ENCODE measurements at places on chromosomes 3 and 15.

DNA sequence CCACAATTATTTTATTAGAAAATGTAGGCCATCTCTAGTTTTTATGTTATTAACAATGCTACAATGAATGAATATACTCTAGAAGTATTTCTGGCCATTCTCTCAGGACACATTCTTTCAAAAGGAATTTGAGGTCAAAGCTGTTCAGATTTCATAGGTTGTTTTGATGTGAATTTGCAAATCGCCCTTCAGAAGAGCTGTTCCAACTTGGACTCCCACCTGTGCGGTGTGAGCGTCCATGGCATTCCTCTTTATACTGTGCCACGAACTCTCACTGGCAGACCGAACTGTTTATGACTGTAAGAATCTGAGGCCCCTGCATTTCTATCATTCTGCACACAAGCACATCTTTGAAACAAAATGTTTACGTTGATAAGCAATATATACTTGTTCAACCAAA, 18.6 kb upstream of the SLC24A5 start:
- DNase-seq = no peak

DNA sequence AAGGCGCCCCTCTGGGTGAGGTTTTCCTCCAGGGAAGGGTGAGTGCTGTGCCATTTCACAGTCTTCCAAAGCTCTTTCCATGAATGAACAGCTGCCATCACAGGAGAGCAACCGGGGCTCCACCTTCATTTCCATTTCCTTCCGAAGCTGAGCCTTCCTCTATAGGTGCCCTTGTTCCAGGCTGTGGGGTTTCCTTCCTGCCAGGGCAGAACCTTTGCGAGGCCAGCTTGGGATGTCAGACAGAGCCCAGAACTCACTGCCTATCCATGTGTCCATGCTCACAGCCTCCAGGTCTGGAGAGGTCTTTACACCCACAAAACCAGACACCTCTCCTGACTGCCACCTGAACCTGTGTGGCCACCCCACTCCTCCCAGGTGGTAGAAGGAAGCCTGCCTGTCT, 49.2 kb downstream of the SLCO2A1 start:
- DNase-seq = no peak

DNA sequence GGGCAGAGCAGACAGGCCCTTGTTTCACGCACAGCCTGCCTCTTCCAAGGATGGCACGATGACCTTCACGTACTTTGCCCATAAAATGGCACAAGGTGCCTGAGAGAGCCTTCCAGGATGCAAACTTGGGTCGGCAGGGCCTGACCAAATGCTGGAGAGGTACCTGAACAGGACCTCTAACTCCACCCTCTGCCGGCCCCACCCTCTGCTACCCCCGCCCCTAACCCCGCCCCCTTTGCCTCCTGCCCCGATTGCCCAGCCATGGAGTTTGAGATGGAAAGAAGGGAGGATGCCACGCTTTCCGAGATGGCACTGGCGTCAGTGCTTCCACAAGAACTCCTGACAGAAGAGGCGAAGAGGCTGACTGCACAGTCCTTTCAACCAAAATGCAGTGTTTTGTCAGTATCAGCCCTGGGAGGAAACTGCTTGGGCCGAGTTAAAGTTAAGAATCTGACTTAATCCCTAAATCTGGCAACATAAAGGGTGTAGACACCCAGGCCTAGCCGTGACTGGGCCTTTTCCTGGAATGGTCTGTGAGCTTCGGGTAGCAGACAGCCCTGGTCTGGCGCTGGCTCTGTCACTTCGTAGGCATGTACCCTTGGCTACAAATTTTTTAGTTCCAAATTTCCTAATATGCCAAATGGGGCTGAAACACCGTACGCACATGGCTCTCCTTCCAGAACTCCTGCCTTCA, 230.3 kb upstream of the RGMA start:
- DNase-seq = no peak

DNA sequence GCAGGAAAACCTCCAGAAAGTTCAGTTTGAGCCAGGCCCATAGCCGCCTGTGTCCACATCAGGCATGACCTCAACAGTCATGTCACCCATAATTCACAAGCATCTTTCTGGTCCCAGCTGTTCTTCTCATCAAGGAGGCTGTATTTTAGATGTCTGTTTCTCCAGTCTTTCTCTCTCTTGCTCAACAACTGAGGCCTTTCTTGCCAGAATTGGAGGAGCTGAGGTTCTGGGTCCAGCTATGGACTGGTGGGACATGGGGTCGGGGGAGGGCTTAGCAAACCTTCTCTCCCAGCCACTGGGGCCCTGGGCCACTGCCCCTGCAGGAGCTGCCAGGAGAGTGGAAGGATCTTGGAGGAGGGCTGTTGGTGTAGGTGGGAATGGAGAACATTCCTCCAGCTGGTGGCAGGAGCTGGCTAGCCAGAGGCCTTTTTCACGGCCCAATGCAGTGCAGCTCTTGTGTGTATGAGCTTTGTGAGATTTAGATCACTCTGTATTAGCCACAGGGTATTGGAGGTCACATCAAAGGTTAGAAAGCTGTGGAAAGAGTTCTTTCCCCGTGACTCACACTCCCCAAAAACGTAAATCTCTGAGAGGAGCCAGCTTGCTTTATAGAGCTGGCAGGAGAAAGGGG, 23.5 kb downstream of the MAGEF1 start:
- no peak for DNase-seq

GRCh38 chr3:150972366-150973071, at the start of gene CLRN1:
TSS of gene CLRN1 (minus strand) at chr3:150972727. CDS start at chr3:150972708, 19 bp downstream.
- DNase-seq = no peak

DNA sequence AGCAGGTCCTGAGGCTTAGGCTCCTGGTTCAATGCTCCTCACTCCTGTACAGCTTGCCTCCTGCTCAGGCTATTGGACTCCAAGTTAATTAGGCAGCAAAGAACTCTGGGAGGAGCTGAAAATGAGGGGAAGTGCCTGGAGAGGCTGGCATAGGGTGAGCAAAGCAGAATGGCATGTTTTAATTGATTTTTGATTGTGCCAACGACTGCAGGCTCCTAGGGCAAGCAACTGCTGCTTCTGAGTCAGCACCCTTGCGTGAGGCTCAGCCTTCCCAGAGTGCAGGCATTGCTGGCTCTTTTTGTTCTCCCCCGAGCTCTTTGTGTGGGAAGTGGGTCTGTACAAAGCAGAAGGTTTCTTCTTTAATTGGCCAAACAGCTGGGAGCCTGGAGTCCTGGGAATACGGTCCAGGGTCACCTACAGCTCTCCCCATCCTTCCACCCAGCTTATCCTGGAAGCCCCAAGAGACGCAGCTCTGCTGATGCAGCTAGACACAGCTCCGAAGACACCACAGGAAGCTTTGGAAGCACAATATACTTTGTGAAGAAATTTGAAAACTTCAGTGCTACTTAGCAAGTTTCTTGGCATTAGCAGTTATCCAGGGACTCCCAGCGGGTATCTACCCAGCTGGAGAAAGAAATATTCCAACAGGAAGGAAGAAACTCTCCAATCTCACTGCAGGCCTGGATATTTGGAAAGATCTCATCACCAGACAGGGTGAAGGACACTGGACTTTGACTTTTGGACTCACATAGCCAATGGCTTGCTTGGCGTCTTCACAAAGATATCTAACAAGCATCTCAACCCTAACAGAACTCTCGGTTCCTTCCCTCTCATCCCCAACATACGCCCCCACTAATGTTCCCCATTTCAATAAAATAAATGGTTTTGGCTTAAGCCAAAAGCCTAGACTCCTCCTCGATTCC, 76.8 kb downstream of the BDH1 start:
- no peak for DNase-seq

- no peak for DNase-seq
These were observed 14.8 kb downstream of the PXYLP1 start for GRCh38 chr3:141246224-141246957.

DNA sequence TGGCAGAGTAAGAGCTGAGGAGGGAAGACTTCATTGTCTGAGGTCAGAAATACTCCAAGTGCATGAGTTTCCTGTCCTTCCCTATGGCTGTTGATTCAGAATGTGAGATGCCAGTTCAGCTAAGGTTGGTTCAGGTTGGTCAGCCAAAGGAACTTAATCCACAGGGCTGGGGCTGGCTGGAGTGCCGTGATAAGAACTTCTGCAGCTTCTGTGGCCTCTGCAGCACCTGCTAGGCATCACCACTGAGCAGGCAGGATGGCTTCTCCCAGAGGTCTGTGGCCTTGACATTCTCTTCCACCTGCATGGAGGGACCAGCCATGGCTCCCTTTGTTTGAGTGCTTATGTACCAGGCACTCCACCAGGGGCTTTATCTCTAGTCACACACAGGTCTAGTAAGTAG, 109.5 kb upstream of the PLXNA1 start:
- no peak for DNase-seq

- DNase-seq = no peak
These were observed 53.8 kb downstream of the CMTM8 start for GRCh38 chr3:32292085-32292796.

DNA sequence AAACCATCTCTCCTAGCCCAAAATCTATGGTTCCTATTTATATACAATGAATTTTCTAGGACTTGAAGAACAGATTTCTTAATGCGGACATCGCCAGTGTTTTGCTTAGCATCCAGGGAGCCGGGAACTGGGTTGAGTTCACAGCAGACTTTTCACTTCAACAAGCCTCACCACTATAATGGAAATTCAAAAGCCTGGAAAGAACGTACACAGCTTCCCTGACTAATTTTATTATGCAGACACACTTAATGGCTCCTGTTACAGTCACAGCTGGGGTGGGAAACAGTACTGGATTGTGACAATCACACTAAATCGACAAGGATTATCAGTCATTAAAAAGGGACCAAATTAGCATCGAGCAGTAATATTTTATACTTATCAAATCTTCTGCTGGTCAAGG, 129.2 kb upstream of the BNIP2 start:
- DNase-seq = no peak

- DNase-seq = no peak
These were observed 44.1 kb downstream of the CD200R1 start for GRCh38 chr3:112930771-112931170.

DNA sequence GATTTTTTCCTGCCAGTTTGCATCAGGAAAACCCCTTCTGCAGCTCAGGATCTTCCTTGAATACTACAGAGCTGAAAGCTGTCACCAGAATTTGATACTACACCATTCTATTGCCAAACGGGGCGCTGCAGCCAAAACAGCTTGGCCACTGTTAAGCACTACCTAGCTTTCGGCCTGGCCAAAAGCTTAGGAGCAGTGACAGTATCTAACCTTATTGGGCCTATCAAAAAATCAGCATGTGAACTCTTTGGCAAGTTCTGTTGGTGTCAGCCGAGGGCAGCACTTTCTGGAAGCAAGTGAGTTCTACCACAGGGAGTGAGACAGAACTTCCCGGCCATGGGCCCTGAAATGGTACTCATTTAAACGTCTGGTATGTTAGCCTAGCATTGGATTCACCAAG, 16.1 kb upstream of the GYG1 start:
- no peak for DNase-seq

GRCh38 chr15:52013151-52013791, 5.7 kb upstream of the MAPK6 start:
- DNase-seq = no peak

GRCh38 chr15:70480196-70480856, 283.0 kb downstream of the UACA start:
- DNase-seq = no peak

- no peak for DNase-seq
These were observed 69.2 kb downstream of the RASA2 start for GRCh38 chr3:141556034-141556433.

DNA sequence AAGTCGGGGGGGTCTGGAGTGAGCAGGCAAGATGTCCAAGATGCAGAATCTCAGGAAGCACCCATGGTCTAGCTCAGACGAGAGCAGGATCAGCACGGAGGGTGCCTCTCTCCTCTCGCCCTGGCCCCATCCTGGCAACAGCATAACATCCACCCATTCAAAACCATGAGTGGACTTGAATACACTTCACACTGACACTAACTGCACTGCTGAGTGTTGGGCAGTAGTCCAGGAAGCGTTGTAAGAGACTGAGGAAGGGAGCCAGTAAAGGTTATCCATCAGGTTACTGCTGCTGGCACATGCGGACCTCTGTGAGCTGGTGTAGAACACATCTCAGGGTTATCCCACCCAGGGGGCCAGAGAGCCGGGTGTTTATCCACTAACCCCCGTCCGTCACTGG, 131.0 kb upstream of the TOPAZ1 start:
- DNase-seq = no peak

DNA sequence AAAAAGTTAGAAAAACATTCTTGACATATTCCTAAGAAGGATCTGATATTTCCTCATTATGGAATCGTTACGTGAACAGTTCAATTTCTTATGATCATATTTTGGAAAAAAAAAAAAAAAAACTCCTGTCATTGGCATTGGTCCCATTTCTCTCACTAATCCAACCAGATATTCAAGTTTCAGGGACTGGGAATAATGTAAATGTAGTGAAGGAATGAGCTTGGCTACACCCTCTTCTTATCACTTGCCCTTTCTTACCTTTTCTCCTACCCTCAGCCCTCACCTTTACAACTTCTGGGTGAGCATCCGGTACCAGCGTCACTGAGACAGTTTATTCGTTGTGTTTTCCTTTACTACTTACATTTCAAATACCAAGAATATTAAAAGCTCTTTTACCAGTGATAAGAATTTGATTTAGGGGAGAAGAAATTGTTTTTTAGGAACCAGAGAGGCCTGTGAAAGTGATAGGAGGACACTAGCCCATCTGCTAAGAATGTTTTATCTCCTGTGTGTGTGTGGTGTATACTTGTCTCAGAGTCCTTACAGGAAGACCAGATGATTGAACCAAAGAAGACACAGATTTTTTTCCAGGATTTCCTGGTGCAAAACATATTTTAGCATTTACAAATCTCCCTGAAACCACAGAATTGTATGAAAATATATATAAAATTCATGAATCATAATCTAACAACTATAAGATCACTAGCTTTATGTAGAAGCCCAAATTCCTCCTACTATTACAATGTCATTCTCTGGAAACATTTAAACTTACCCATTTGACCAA, 946.7 kb downstream of the ZPLD1 start:
- no peak for DNase-seq

GRCh38 chr3:71778353-71778752, 6.6 kb downstream of the PROK2 start:
- DNase-seq = no peak

GRCh38 chr3:189897406-189897805, 223.3 kb downstream of the P3H2 start:
- no peak for DNase-seq

- no peak for DNase-seq
These were observed 4.2 kb upstream of the TRAT1 start for GRCh38 chr3:108818404-108818803.

GRCh38 chr15:70023769-70024491, 73.8 kb downstream of the TLE3 start:
- DNase-seq = no peak

Measured in GM19239 (cell line).